ENCODE measurements at places on chromosomes 7 and 10.

DNA sequence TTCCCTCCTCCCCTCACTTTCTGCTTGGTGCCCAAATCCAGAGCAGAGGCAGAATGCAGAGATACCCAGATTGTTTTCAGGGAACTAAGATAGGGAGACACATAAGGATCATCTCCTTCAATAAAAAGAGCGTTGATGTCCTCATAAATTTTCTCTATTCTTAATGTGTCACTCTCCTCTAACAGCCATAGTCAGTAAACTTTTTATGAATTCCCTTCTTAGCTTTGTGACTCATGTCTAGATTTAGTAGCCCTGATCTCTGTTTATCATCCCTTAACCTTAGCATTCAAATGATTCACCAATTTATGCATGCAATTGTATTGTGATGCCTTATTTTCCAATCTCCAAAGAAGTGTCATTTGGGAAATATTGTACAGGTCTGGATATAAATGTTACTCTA lies 995.5 kb upstream of the C7orf33 start:
- DNase-seq: no peak

DNA sequence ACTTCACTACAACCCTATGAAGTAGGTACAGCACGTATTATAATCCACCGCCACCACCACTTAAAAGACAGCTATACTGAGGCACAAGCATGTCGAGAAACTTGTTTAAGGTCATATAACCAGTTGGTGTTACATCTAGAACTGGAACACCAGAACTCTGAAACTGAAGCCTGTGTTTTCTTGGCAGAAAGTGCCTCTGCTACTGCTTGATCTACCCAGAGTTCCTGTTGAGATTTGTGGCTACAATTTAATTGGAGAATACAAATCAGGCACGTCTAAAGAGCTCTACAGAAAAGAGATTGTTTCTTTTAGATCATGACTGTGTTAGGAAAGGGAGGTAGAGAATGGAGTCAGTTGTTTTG lies 4.3 kb upstream of the ADD3 start:
- DNase-seq: no peak

DNA sequence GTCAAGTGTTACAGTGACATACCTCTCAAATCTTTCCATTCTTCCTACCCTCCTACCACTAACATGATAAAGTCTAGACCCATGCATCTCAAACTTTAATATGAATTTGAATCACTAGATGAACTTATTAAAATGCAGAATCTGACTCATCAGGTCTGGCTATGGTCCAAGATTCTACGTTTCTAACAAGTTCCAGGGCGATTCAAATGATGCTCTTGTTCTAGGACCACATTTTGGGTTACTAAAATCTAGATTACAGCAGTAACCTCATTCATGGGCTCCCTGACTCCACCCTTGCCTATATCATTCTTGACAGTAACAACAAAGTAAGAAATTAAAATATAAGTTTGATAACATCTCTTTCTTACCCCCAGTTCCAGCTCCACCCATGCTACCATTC lies 124.8 kb upstream of the LSM8 start:
- no peak for DNase-seq

DNA sequence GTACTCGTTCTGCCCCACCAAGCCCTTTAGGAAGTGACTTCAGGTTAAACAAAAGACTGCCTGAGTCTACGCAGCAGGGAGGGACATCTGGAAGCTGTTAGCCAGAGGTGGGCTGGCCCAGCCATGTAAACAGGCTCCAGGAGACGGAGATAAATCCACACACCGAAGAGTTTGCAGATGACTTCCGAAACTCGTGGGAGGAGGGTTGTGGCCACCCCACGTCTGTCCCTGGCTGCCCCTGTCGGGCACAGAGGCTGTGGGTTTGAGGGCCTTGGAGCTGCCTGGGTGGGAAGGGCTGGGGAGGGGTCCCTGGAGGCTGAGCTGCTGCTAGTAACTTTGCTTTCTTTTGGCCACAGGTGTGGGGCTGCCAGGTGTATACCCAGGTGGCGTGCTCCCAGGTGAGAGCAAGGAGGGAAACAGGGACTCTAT lies 15.6 kb downstream of the ELN start:
- DNase-seq: no peak

GRCh38 chr10:46254467-46254866 lies 32.3 kb upstream of the ANTXRL start:
- no peak for DNase-seq

GRCh38 chr10:45427970-45428366 lies 54.0 kb downstream of the ALOX5 start:
- DNase-seq: no peak

GRCh38 chr10:100786591-100786990 lies 41.2 kb downstream of the PAX2 start:
- no peak for DNase-seq

DNA sequence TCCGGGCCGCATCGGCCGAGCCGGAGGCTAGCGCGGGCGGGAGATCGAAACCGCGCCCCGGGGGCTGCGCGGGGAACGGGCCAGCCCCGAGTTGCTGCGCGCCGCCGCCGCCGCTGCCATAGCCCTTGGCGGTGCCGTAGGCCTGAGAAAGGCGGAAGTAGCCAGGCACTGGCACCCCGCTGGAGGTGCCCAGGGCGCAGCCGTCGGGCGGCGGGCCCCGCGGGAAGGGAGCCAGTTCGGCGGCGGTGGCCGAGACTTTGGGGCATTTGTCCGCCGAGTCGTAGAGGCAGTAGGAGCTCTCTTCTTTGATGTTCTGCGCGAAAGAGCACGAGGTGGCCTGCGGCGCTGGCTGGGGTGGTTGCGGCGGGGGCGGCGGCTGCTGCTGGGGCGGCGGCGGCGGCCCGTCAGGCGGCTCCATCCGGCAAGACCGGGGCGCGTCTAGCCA lies 587 bp downstream of the HOXA10 start:
- no peak for DNase-seq

DNA sequence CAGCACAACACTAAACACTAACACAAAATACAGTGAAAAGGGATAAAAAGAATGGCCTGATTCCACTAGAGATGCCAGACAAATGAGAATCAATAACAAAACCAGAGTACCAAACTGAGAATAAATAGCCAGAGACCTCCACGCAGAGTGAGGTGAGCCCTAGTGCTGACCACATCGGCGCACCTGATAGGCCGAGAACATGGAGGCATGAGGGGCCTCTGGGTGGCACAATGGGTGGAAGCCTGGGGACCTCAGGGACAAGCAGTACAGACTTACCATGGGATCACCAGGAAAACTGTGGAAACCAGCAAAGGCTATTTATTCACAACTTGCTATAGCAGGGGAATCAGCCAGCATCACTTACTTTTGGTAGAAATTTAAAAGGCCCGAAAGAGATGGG lies 1.8 kb upstream of the CSGALNACT2 start:
- DNase-seq: no peak

GRCh38 chr7:16967300-16967811 lies 85.6 kb upstream of the AGR3 start:
- no peak for DNase-seq

- no peak for DNase-seq
Observed at GRCh38 chr10:60905580-60905979, 38.4 kb downstream of the RHOBTB1 start.

- DNase-seq: no peak
Observed at GRCh38 chr7:27156508-27156898, at the start of gene HOXA7. HOXA7 (minus strand) TSS chr7:27156675; CDS start chr7:27156545, 130 bp downstream.

GRCh38 chr7:15557186-15557585 lies 4.6 kb downstream of the AGMO start:
- DNase-seq: no peak

DNA sequence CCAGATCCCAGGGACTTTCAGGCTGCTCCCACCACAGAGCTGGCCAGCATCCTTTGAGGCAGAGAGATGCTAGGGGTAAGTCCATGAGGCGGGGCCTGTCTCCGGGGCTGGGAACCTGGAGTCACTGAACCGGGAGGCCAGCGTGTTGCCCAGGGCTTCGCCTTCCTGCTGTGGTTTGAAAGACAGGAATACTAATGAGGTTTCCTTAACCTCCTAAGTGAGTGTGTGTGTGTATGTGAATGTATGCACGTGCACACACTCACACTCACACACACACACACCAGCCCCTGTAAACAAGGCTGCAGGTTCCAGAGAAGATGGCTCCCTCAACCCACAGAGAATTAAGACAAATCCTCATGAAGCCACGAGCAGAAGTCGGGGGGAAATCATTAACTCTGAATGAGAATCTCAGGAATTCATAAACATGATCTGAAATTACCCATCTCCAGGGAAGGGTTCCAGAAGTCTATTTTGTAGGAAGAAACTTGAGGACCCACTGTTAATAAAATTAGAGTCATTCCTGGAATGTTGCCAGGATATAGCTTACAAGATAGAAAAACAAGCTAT lies 20.3 kb upstream of the PFKP start:
- DNase-seq: no peak

DNA sequence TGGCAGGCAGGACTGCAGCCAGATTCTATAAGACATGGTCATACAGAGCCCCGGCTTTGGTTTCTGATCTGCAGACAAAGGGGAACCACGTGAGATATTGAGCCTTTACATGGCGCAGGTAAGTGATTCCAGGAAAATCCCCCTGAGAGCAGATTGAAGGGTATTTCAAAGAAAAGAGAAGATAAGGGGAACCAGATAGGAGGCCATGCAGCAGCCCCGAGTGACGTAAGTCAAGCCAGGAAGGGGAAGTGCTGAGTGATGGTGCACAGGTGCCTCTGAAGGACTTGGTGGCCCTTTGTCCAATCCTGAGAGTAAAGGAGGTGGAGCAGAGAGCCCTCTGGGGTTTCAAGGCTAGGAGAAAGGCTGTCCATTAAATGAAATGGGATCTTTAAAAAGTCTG lies 329.0 kb downstream of the ACTR3B start:
- no peak for DNase-seq

- no peak for DNase-seq
Observed at GRCh38 chr7:87518735-87519134, 43.3 kb upstream of the ABCB4 start.

- no peak for DNase-seq
Observed at GRCh38 chr7:98240961-98241673, 10.9 kb downstream of the TECPR1 start.

- no peak for DNase-seq
Observed at GRCh38 chr10:90148116-90148855, 446.9 kb downstream of the KIF20B start.

GRCh38 chr10:127537924-127538323 lies 11.2 kb upstream of the NPS start:
- no peak for DNase-seq

- no peak for DNase-seq
Observed at GRCh38 chr7:37027557-37028341, 303.5 kb upstream of the AOAH start.

DNA sequence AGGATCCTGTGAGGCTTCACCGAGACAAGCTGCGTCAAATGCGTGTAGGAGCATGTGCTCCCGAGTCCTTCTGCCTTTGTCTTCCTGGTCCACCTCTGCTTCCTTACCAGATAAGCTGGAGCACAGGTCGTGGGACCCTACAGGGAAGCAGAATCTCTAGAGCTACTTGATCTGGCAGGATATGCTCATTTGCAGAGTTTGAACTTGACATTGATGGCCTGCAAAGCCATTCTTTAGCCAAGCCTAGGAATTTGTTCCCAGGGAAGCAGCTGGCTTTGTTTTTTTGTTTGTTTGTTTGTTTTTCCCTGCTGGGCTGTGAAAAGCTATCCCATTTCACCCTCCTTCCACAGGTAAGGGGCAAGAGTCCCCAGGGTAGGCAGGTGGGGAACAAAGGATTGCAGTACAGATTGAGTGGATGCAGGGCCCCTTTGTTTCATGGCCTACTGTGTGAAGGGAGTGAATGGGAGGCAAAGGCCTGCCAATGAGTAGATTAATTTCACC lies 200.0 kb upstream of the BMPER start:
- no peak for DNase-seq

Data from activated CD8-positive, alpha-beta memory T cell treated with anti-CD3 and anti-CD28 coated beads for 1 hour (primary cell).